ENCODE measurements at places on chromosomes 6 and 20. TPM values are rescaled to one million over a fixed set of nuclear protein-coding genes. Genes with fewer than 3 reads are reported as not detected.

DNA sequence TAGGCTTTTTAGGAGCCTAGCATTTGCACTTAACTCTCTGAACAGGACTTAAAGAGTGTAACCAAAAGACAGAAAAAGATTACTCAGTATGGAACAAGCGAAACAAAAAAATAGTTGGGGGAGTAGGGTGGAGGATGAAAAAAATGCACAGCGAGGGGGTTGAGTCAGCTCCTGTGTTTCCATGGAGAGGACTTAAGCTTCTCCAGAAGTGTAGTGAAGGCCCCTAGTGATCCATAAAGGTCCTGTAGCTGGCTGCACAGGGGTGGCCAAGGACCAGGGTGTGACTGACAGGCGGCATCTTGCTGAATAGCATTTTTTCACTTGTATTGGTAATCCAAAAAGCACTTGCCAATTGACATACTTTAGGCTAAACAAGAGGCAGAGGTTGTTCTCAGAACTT is 533.9 kb downstream of the RFPL4B start:
- no peaks in the 10 kb centered on the region for H3K4me1 ChIP-seq
- H3K36me3 ChIP-seq = no peaks in the 10 kb centered on the region
- no peak for DNase-seq

DNA sequence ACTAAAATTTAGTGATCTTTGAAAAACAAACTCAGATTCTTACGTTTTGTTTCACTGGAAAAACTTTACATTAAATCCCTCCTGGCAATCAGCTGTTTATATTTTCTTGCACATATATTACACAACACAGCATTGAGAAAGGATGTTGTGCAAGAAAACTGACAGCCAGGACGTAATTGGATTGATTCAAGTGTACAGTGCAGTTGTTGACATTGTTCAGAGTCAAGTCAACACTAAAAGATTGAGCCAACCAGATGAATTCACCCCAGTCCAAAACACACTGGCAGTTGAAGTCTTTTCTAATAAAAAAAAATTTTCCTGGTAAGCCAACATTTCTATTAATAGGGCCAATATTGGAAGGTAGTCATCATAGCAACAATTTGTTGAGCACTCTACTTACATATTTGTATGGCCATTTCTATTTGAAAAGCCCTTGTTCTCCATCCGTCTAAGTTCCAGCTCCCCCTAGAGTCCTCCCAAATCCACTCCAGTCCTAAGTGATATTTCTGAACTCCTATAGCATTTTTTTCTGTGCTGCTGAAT is 20.9 kb upstream of the VNN1 start:
- H3K27ac ChIP-seq = no peak overlapping the region
- no peaks in the 10 kb centered on the region for H3K27me3 ChIP-seq
- peaks cover 14% of the 10 kb centered on the region for H3K4me1 ChIP-seq
- no peak for DNase-seq
- peaks cover 3% of the 10 kb centered on the region for H3K36me3 ChIP-seq
- no peak overlapping the region for H3K4me3 ChIP-seq

GRCh38 chr20:42441196-42441863 is 748.4 kb downstream of the PTPRT start:
- H3K27ac ChIP-seq = no peak overlapping the region
- H3K27me3 ChIP-seq = peaks cover 4% of the 10 kb centered on the region
- no peak overlapping the region for H3K4me3 ChIP-seq
- H3K36me3 ChIP-seq = no peaks in the 10 kb centered on the region
- no peak for DNase-seq

DNA sequence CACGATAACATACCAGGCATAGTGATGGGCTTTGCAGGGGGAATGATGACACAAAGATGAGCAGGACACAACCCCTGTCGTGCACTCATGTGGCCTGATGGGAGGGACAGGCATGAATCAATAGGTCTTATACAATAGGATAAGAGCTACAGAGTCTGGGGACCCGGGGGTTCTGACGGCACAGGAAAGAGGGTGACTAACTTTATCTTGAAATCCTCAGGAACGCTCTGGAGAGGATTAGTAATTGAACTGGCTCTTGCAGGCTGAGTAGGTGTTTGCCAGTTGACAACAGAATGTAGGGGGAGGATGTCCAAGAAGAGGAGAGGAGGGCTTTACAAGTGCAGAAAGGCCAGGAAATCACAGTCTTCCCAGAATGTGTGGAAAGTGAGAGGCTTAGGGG is 219.9 kb upstream of the ECI2 start:
- H3K4me1 ChIP-seq = no peaks in the 10 kb centered on the region
- no peak overlapping the region for H3K4me3 ChIP-seq
- no peaks in the 10 kb centered on the region for H3K36me3 ChIP-seq
- H3K27me3 ChIP-seq = peaks cover 18% of the 10 kb centered on the region
- DNase-seq = no peak

DNA sequence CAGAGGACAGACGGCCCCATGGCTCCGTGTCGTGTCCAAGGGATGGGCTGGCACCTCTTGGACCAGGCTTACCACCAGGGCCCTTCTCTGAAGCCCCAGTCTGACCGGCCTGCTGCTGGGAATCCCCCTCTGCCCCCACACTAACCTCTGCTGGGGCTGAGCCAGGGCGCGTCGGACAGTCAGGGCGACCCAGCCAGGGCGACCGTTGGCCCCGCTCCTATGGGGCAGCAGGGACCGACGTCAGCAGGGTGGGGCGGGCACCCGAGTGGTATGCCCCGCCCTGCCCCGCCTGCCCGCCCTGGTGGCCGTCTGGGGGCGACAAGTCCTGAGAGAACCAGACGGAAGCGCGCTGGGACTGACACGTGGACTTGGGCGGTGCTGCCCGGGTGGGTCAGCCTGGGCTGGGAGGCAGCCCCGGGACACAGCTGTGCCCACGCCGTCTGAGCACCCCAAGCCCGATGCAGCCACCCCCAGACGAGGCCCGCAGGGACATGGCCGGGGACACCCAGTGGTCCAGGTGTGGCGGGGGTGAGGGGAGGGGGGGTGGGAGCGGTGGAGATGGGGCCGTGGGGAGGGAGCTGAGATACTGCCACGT is at the start of gene SLC17A9:
SLC17A9 (plus strand) TSS at position 337 of the 595 bp plus-strand sequence; CDS start at position 459, 122 bp downstream.
- H3K27me3 ChIP-seq = no peaks in the 10 kb centered on the region
- H3K4me1 ChIP-seq = peaks cover 13% of the 10 kb centered on the region
- peak within 1 kb of the TSS; percentile 84 for H3K4me3 ChIP-seq

GRCh38 chr20:58014628-58015315 is 213.7 kb downstream of the ANKRD60 start:
- H3K27ac ChIP-seq = no peak overlapping the region
- H3K4me1 ChIP-seq = peaks cover 17% of the 10 kb centered on the region
- peaks cover 34% of the 10 kb centered on the region for H3K27me3 ChIP-seq
- H3K4me3 ChIP-seq = no peak overlapping the region
- DNase-seq = peak; percentile 15

- H3K4me1 ChIP-seq = no peaks in the 10 kb centered on the region
- no peak overlapping the region for H3K27ac ChIP-seq
- peaks cover 14% of the 10 kb centered on the region for H3K36me3 ChIP-seq
- DNase-seq = no peak
- no peak overlapping the region for H3K4me3 ChIP-seq
Measured at GRCh38 chr6:41122373-41122772, 31.8 kb downstream of the TREML1 start.

GRCh38 chr20:23021951-23022350 is 13.2 kb upstream of the SSTR4 start:
- H3K4me3 ChIP-seq = no peak overlapping the region
- H3K4me1 ChIP-seq = no peaks in the 10 kb centered on the region
- DNase-seq = no peak
- no peaks in the 10 kb centered on the region for H3K27me3 ChIP-seq
- no peaks in the 10 kb centered on the region for H3K36me3 ChIP-seq

DNA sequence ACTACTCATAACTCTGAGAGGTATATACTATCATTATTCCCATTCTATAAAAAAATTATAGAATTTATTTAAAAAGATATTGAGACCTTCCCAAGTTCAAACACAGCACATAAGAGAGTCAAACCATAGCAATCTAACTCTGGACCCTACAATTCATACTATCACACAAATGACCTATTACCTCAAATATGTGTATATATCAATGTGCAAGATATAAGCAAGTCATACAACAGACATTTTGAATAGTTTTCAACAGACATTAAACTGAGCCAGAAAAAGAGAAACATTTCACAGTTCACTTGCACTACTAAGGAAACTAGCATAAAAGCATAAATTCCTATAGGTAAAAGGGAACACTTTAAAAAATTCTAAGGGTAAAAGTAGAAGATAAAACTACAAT is 11.7 kb downstream of the PHIP start:
- no peak for DNase-seq
- H3K4me3 ChIP-seq = no peak overlapping the region
- peaks cover 22% of the 10 kb centered on the region for H3K4me1 ChIP-seq
- no peak overlapping the region for H3K27ac ChIP-seq
- no peaks in the 10 kb centered on the region for H3K27me3 ChIP-seq

DNA sequence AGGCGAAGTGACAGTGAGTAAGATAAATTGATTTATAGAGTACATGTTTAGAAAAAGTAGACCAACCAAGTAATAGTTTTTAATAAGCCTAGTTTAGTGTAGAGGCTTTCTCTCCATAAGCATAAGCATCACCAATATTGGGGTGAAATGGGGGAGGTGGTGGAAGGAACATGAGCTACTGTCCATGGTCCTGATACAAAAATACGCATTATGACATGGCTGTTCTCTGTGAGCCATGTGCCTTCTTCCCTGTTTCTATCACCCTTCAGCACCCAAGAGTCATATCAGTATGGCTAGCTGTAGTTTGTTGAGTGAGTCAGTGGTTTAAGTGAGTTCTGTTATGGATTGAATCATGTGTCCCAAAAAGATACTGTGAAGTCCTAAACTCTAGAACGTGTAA is 150.8 kb downstream of the EDN1 start:
- peaks cover 17% of the 10 kb centered on the region for H3K27me3 ChIP-seq
- H3K27ac ChIP-seq = no peak overlapping the region
- no peaks in the 10 kb centered on the region for H3K36me3 ChIP-seq
- H3K4me1 ChIP-seq = peaks cover 2% of the 10 kb centered on the region
- H3K4me3 ChIP-seq = no peak overlapping the region

GRCh38 chr6:5025911-5026819 is 22.3 kb upstream of the RPP40 start:
- H3K36me3 ChIP-seq = peaks cover 11% of the 10 kb centered on the region
- peak overlapping the region; percentile 73 for H3K4me3 ChIP-seq
- peaks cover 16% of the 10 kb centered on the region for H3K4me1 ChIP-seq
- no peak for DNase-seq

GRCh38 chr6:443621-444159 is 52.1 kb downstream of the IRF4 start:
- peaks cover 5% of the 10 kb centered on the region for H3K27me3 ChIP-seq
- peaks cover 6% of the 10 kb centered on the region for H3K36me3 ChIP-seq
- peaks cover 53% of the 10 kb centered on the region for H3K4me1 ChIP-seq
- no peak overlapping the region for H3K27ac ChIP-seq
- no peak for DNase-seq
- H3K4me3 ChIP-seq = no peak overlapping the region

GRCh38 chr6:148509119-148509799 is 166.6 kb downstream of the SASH1 start:
- no peak overlapping the region for H3K4me3 ChIP-seq
- H3K4me1 ChIP-seq = no peaks in the 10 kb centered on the region
- no peak for DNase-seq
- no peaks in the 10 kb centered on the region for H3K36me3 ChIP-seq
- H3K27ac ChIP-seq = no peak overlapping the region

DNA sequence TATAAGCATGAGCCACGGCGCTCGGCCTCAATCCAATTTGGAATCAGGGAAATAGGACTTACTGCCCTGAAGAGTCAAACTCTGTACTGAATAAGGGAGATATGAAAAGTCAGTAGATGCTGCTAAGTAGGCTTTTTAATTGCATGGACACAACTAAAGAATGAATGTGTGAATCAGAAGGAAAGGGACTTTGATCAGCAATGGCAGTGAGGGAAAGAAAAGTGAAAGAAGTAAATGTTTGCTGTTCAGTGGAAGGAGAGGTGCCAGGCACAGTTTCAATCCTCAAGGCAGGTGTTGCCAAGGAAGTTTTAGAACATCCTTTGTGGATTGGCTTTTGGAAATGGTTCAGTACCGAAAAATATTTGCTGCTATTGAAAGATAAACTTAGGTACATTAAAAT is 62.2 kb upstream of the GCM1 start:
- DNase-seq = no peak
- no peak overlapping the region for H3K4me3 ChIP-seq
- no peaks in the 10 kb centered on the region for H3K27me3 ChIP-seq
- peaks cover 14% of the 10 kb centered on the region for H3K4me1 ChIP-seq
- H3K27ac ChIP-seq = no peak overlapping the region

DNA sequence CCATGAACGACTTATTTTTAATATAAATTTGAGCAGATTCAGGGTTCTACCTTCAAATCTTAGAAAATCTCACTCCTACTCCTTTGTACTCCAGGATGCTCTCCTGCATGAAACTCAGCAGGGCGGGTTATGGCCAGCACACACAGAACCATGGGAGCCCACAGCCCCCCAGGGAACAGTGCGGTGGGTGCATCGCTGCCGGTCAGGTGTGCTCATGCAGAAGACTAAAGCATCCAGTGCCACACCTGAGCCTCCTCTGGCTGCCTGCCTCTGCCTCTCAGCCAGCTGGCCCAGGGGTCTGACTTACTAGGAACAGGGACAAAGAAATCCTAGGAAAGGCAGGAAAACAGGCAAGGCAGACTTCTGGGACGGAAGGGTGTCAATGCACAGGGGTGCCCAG is 31.8 kb downstream of the EZR start:
- no peak overlapping the region for H3K27ac ChIP-seq
- H3K36me3 ChIP-seq = peaks cover 56% of the 10 kb centered on the region
- peaks cover 43% of the 10 kb centered on the region for H3K4me1 ChIP-seq
- H3K4me3 ChIP-seq = no peak overlapping the region
- H3K27me3 ChIP-seq = no peaks in the 10 kb centered on the region

DNA sequence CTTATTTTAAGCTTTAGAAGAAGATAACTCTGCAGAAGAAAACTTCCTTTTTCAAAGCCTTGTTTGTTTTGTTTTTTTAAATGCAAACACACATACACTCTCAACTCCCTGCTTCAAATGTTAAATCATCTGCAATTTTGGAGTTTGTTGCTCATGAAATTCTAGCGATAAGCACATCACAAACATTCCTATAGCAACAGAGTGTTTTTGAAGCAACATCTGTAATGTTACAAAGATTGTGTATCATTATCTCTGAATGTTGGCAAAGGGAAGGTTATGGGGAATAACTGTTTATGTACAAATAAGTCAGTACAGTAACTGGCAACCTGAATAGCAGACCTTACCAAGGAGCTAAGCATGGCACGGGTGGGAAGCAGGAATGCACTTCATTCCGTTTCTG is 84.8 kb upstream of the MRPS10 start:
- DNase-seq = no peak
- H3K4me3 ChIP-seq = no peak overlapping the region
- H3K36me3 ChIP-seq = peaks cover 4% of the 10 kb centered on the region
- no peak overlapping the region for H3K27ac ChIP-seq
- H3K4me1 ChIP-seq = peaks cover 2% of the 10 kb centered on the region

GRCh38 chr6:9523462-9523861 is 891.4 kb downstream of the TFAP2A start:
- no peaks in the 10 kb centered on the region for H3K36me3 ChIP-seq
- no peak overlapping the region for H3K4me3 ChIP-seq
- no peak for DNase-seq
- no peak overlapping the region for H3K27ac ChIP-seq
- H3K27me3 ChIP-seq = no peaks in the 10 kb centered on the region

GRCh38 chr6:43125555-43125954 is 45.5 kb upstream of the SRF start:
- H3K4me3 ChIP-seq = no peak overlapping the region
- DNase-seq = no peak

RTN4IP1 gene
- 11.4 TPM for total RNA-seq

STX11 gene
- 39.0 TPM for total RNA-seq

TBCC gene
- total RNA-seq = 16.8 TPM

TREM1 gene
- total RNA-seq = not detected

MAS1 gene
- not detected for total RNA-seq

GPR63 gene
- total RNA-seq = 1.0 TPM

MYL9 gene
- total RNA-seq = not detected

Data from activated naive CD8-positive, alpha-beta T cell treated with anti-CD3 and anti-CD28 coated beads for 36 hours (primary cell).